ENCODE measurements at places on chromosomes 3 and 15. TPM values are rescaled to one million over a fixed set of nuclear protein-coding genes. Genes with fewer than 3 reads are reported as not detected.

- H3K4me3 ChIP-seq, result no peak overlapping the region
- no peak overlapping the region for H3K27ac ChIP-seq
- H3K36me3 ChIP-seq, result no peaks in the 10 kb centered on the region
- no peaks in the 10 kb centered on the region for H3K4me1 ChIP-seq
- H3K27me3 ChIP-seq, result no peaks in the 10 kb centered on the region
Observed at GRCh38 chr15:88147760-88148159, 108.8 kb downstream of the NTRK3 start.

GRCh38 chr15:48644467-48644826, 1.1 kb downstream of the FBN1 start:
- H3K27ac ChIP-seq, result no peak overlapping the region
- H3K27me3 ChIP-seq, result peaks cover 58% of the 10 kb centered on the region
- no peak for DNase-seq
- H3K4me3 ChIP-seq, result no peak overlapping the region
- peaks cover 5% of the 10 kb centered on the region for H3K4me1 ChIP-seq

GRCh38 chr3:152375546-152375945, 106.8 kb downstream of the MBNL1 start:
- H3K4me1 ChIP-seq, result peaks cover 56% of the 10 kb centered on the region
- no peak for DNase-seq
- H3K27me3 ChIP-seq, result no peaks in the 10 kb centered on the region

Gene MCTP2
- 93.2 TPM for total RNA-seq

DNA sequence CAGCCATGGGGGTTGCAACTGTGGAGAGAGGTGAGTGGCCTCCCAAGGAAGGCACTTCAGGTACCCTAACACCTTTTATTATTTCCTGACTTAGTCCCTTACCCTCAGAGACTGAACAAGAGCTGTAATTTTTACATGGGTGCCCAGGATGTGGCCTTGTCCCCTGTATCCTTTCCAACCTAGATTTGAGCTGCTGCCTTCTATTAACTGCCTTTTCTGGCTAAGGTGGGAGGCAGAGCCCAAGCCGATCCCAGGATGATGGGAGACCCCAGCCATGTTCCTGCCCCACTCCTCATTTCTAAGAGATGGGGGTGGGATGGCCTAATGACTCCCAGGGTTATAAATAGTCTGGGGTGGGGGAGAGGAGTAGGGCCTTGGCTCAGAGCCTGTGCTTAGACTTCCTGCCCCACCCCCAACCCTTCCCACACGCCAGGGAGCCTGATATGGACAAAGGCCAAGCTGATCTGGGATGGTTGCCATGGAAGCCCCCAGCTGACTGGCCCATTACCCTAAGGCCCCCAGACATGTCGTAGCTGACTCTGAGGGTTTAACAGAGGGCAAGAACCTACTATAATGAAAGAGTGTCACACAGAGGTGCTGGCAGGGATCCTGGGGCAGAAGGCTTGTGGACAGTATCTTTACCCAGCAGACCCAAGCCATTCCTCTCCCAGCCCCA, 1.9 kb downstream of the KLHDC8B start:
- H3K4me1 ChIP-seq, result peaks cover 6% of the 10 kb centered on the region
- H3K4me3 ChIP-seq, result no peak overlapping the region
- no peaks in the 10 kb centered on the region for H3K27me3 ChIP-seq
- H3K27ac ChIP-seq, result no peak overlapping the region
- no peak for DNase-seq

Gene FEZF2
- total RNA-seq, result not detected

Gene ACY1
- 58.0 TPM for total RNA-seq

DNA sequence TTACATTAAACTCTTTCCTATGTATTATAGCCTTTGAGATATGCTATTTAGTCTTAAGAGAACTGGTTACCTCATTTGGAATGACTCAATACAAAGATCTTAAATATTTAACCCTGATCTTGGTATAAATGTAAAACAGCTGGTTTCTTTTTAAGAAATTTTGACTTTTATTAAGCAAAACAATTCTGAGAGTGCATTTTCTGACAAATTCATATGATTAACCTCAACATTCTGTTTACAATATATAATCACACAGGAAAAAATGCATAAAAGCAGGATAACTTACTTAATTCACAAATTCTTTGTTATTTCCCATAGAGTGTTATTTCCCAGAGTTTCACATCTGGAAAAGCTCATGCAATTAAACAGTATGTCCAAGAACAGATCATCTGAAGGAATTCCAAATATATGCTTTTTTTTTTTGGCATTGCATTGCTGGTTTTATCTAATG, 400.4 kb upstream of the THBS1 start:
- H3K27ac ChIP-seq, result no peak overlapping the region
- no peaks in the 10 kb centered on the region for H3K36me3 ChIP-seq
- peaks cover 20% of the 10 kb centered on the region for H3K27me3 ChIP-seq
- no peak overlapping the region for H3K4me3 ChIP-seq

Gene CCR8
- total RNA-seq, result 8.9 TPM

Gene POPDC2
- total RNA-seq, result 1.0 TPM

DNA sequence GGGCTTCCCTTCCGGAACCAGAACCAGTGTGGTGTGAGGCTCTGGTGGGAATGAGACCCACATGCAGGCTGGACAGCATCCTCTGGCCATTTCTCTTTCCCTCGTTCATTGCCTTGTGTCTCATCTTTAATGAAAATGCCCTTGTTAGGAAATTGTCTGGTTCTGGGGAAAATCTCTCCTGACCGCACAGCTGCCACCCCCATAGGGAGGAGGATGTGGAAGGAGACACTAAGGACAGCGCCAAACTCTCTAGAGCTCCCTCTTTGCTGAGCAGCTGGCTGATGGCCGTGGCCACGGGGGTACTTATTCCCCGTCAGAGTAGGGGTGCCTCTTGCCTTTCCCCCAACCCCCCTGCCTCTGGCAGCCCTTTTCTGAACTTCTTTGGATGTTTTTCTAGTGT, 297.6 kb upstream of the C2CD4B start:
- no peak for DNase-seq
- H3K4me3 ChIP-seq, result no peak overlapping the region
- no peak overlapping the region for H3K27ac ChIP-seq
- H3K27me3 ChIP-seq, result no peaks in the 10 kb centered on the region
- no peaks in the 10 kb centered on the region for H3K4me1 ChIP-seq
- no peaks in the 10 kb centered on the region for H3K36me3 ChIP-seq

Gene GOLGA6L7
- total RNA-seq, result not detected

Gene C15orf62
- 0.37 TPM for total RNA-seq

DNA sequence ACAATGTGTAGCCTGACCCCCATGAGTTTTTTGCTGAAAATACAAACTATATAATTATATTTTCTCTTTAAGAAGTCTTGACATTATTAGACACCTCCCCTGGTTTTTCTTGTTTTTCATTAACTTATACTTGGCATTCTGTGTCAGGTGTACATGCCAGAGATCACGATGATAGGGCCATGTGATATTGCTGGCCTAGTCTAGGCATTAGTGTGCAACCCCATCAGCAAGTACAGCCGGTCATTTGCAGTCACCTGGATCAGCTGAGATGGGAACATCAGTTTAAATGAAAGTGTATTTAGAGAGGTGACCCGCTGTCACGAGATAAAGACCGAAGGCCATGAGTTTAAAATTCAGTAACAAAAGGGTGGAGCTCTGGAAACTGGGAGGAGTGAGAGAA, 12.6 kb upstream of the SPPL2A start:
- no peaks in the 10 kb centered on the region for H3K36me3 ChIP-seq
- peaks cover 6% of the 10 kb centered on the region for H3K27me3 ChIP-seq
- H3K4me1 ChIP-seq, result peaks cover 11% of the 10 kb centered on the region
- DNase-seq, result no peak
- no peak overlapping the region for H3K27ac ChIP-seq

DNA sequence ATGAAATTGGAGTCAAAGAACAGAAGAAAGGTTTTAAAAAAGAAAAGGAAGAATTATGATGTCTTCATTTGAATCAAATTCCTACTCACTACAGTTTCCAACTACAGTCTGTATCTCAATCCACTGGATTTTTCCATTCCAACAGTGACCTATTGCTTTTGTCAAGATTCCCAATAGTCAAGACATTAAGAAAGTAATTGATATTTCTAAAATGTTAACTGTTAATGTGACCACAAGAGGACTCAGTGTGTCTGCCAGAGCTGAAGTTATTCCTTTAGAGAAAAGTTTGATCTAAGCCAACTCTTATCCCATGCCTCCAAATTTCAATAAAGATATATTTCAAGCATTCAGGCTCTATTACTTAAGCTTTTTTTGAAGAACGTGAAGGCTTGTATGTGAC, 163.2 kb downstream of the CACNA1D start:
- no peak overlapping the region for H3K4me3 ChIP-seq
- DNase-seq, result no peak
- no peaks in the 10 kb centered on the region for H3K36me3 ChIP-seq
- H3K27ac ChIP-seq, result no peak overlapping the region
- peaks cover 10% of the 10 kb centered on the region for H3K27me3 ChIP-seq

Gene HIGD2B
- total RNA-seq, result not detected

Gene ARGFX
- not detected for total RNA-seq
